ENCODE measurements at places on chromosomes 4 and X. TPM values are rescaled to one million over a fixed set of nuclear protein-coding genes. Genes with fewer than 3 reads are reported as not detected.

Gene FDCSP
- total RNA-seq: 5.7 TPM

Gene DKK2
- total RNA-seq: 0.38 TPM

DNA sequence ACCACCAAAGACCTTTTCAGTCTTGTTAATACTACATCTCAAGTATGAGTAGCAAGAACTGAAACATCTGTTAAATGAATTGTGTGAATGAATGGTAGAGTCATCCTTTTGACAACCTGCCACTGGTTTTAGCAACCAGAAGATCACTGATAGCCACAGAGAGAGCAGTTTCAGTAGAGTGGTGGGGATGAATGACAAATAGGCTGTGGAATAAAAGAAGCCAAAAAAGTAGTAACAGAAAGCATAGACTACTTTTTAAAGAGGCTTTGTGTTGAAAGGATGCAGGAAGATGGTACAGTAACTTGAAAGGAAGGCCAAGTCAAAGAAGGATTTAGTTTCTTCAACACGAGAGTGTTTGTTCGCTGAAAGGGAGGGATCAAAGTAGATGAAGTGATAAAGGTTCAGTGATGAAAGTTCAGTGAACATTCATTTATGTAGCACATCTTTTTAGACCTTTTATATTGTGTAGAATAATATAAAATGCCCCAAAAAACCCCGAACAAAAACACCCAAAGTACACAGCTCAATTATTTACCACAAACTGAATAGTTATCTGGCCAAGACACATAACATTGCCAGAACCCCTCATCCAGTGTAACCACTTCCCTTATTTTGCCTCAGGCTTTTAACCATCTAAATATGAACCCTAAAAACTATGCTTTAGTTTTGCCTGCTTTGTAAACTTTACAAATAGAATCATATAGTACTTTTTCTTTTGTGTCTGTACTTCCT, 40.1 kb upstream of the EIF1AX start:
- DNase-seq: no peak

GRCh38 chr4:74772106-74772505, 22.2 kb downstream of the BTC start:
- no peak for DNase-seq

- DNase-seq: no peak
Observed at GRCh38 chr4:15901998-15902397, 36.5 kb downstream of the FGFBP1 start.

All from esophagus squamous epithelium (tissue), 5 donors.